ENCODE measurements at places on chromosomes 7 and 10.

DNA sequence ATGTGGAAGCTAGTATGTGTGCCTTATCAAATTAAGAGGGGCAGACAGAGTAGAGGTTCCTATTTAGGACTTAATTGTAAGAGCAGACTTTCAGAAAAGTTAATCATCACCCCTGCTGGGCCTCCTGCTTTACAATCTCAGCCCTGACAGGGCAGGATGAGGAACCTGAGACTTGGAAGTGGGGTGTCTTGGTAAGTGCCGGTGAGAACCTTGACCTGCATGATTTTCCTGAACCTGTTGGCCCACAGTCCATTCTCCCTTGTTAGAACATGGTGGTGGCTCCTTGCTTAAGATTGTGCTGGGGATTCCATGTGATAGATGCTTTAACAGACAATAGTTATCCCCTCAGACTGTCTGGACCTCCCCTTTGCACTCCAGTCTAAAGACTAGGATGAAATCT, 141.7 kb upstream of the TMEM72 start:
- no peak for DNase-seq

- no peak for DNase-seq
Measured at GRCh38 chr10:22990443-22990842, 62.6 kb downstream of the ARMC3 start.

- no peak for DNase-seq
Measured at GRCh38 chr7:45695249-45695995, 121.3 kb downstream of the ADCY1 start.

DNA sequence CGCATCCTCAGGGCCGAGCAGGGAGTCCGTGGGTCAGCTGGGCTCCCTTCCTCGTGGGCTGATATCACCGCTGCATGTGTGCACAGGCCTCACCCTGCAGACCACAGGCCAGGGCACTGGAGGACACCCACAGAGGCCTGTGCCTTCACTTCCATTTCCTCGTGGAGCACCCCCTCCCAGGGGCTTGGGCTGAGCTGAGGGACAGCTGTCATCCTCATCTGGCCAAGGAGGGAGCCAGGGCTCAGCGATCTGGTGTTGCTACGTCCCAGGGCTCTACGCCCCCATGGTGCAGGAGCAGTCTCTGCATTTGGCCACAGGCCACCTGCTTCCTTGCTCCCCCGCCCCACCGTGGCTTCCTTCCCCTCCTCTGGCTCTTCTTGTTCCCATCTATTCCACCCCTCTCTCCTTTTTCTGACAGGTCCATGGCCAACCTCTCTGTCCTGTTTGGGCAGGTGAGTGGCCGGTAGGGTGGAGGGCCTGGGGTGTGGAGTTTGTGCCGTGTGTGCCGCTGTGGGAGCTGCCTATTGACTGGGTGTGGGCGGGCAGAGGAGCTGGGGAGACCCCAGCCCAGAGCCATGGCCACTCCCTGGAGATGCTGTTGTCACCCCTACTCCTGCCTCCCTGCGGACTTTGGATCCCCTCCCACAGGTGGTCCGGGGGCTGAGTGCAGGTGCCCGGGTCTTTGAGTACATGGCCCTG, 8.3 kb upstream of the ASIC3 start:
- no peak for DNase-seq

DNA sequence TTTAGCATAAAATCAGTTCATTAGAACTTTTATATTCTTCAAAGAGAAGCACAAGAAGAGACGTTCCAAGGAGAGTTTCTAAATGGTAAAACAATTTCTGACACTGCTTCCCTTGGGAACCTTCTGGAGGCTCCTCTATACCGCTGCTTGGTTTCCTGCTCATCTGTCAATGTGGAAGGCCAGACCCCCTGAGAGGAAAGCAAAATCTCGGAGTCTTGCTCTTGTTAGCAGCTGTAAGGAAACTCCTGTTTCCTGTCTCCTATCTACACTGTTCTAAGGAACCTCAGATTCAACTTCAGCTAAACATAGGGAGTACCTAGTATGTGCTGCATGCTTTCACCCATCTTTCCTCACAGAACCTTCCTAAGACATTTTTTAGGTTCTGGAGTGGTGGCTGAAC, 322.2 kb downstream of the BMPER start:
- DNase-seq: no peak

- no peak for DNase-seq
Measured at GRCh38 chr10:47078393-47079203, 167.4 kb downstream of the PTPN20 start.

DNA sequence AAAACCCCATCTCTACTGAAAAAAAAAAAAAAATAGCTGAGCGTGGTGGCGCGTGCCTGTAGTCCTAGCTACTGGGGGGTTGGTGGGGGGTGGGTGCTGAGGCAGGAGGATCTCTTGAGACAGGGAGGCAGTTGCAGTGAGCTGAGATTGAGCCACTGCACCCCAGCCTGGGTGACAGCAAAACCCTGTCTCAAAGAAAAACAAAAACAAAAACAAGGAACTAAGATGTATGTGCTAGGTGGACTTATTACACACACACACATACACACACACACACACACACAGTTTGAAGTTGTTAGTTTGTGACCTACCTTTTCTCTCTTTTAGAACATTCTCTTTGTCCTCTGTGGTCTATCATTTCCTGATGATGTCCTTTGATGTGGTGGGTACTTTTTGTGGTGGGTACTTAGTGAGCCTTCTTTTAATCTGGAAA, 53.5 kb downstream of the EXOC6 start:
- no peak for DNase-seq

DNA sequence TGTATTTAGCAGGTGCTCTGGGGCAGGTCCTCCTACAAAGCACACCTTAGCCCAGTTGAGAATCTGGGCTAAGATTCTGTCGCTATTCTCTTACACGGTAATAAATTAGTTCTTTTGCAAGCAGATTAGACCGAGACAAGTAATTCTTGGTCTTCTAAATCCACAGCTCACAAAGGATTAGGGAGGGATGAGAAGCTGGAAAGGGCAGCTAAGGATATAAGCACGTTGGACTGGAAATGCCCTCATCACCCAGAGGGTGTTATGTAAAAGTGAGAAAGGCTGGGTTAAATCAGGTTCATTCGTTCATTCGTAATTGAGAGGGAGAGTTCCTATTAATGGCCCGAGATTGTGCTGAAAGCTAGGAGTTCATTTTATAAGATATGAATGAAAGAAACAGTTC, 41.8 kb downstream of the PFKFB3 start:
- no peak for DNase-seq

- DNase-seq: no peak
Measured at GRCh38 chr10:77501152-77501845, 136.3 kb downstream of the KCNMA1 start.

GRCh38 chr7:100570954-100571828, 2.5 kb downstream of the SAP25 start:
- no peak for DNase-seq

DNA sequence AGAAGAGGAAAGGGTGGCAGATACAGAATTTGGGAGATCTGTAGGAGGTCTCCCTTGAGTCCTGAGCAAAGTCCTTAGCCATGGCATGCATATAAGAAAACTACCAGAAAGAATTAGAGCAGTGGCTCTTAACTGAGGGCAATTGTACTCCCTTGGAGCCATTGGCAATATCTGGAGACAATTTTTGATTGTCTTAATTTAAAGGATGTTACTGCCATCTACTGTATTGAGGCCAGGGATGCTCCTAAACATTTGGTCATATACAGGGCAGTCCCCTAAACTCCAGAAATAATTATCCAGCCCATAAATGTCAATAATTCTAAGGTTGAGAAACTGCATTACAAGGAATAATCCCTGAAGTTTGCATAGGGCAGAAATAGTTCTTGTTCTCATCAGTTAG, 136.4 kb upstream of the ODAD2 start:
- no peak for DNase-seq

DNA sequence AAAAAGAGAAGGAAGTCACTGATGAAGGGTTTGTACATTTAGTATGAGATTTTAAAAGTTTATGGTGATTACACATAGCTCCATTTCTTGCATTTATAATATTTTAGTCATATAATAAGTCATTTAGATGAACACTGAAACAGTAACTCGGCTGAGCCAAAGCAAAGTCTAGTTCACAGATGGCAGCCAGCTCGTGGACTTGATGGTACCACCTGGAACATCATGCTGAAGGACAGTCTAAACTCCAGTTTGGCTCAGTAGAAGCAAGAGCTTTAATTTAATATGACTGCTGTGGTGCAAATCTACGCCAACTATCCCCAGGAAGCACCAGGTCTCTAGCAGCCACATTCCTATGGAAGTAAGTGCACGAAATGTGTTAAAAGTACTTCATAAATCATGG, 16.4 kb downstream of the SRI start:
- no peak for DNase-seq

DNA sequence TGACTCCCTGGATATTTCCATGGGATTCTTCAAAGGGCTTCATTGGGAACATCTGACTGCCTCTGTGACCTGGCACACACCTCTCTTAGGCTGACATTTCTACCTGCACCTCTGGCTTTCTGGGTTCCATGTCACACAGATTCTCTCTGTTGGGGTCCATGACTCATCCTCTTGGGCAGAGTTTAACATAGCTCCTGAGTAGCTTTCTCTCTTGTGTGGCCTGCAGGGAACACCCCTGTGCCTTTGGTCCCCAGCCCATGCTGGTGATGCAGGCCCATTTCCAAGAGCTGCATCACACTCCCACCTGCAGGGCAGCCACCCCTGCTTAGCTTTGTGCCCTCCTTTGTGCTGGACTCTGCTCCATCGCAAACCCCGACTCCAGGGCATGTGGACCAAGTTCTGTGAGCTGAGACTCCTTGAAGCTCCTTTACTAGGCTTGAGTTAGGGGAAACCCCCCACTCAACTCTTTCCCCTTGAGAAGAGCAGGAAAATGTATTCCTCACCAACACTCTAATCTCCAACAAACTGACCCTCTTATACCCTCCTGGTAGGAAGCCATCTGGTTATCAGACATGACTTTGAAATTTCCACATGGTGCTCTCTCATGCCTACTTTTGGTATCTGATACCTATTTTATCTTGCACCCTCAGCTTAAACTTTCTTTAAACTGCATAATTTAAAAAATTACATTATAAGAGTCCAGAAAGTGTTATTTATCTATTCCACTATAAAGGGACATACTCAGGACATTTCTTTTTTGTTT, 93.3 kb downstream of the ZNF777 start:
- no peak for DNase-seq

GRCh38 chr10:25078658-25079431, 62.4 kb downstream of the THNSL1 start:
- no peak for DNase-seq

Measured in WTC11 (cell line).